ENCODE measurements at places on chromosomes 13 and 19.

DNA sequence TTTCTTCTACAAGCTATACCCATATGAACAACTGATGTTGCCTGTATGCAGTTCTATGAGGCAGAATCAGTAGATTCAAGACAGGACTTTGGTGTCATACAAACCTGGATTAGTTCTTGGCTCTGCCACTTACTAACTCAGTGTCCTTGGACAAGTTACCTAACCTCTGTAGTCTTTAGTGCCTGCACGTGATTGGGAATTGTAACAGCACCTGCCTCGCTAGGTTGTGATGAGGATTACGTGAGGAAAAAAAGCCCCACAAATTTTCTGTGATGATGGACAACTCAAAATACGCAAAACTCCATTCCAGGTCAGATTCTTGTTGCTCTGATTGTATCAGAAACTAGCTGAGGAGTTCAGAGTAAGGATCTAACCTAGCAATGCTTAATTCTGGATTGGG is 89.3 kb downstream of the LRCH1 start:
- DNase-seq = no peak

- DNase-seq = no peak
Measured at GRCh38 chr13:71316792-71317363, 550.1 kb downstream of the DACH1 start.

- DNase-seq = no peak
Measured at GRCh38 chr13:72383646-72384045, 343.8 kb downstream of the MZT1 start.

GRCh38 chr13:76879203-76879882 is 6.9 kb downstream of the KCTD12 start:
- no peak for DNase-seq

- DNase-seq = no peak
Measured at GRCh38 chr13:83515268-83516015, 366.8 kb downstream of the SLITRK1 start.

DNA sequence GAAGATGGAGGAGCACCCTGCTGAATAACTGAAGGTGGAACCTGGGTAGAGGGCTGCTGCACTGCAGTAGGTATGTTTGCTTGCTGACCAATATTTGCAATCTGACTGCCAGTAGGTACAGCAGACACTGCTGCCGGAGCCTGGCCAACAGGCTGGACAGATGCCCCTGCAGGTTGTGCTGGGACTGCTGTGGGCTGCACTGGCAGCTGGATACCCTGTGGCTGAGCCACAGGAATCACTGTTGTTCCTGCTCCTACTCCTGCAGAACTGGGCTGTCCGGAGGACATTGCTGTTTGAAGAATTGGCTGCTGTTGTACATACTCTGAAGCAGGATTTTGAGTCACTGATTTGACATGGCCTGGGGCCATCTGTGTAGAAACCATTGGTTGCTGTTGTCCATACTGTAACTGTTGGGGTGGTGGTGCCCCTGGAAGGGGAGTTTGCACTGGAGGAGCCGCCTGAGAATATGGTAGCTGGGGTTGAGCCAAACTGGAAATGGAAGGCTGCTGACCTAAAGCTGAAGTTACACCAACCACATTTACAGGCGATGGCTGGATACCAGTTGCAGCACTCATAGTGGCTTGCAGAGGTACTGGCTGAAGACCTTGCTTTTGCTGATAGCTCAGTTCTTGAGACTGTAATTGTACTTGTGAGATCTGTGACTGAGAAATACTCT is 2.2 kb downstream of the TSC22D1 start:
- no peak for DNase-seq

GRCh38 chr19:49327878-49328544 is 3.0 kb upstream of the SLC6A16 start:
- DNase-seq = no peak

DNA sequence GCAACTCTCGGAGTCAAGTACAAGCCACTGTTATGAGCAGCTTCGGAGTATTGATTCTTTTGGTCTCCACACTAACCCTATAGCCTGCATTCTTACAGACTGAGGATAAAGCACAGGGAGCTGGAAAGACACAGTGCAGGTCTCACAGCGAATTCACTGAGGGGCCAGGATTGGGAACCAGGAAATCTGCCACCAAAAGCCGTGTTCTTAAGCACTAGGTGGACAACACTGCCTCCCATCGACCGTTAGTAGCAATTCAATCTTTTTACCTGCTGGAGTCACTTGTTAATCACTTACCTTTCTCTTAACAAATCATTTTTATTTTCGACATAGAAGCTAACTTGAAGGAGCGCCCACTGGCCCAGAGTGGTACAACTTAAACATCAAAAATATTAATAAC is 6.3 kb downstream of the PMIS2 start:
- no peak for DNase-seq

DNA sequence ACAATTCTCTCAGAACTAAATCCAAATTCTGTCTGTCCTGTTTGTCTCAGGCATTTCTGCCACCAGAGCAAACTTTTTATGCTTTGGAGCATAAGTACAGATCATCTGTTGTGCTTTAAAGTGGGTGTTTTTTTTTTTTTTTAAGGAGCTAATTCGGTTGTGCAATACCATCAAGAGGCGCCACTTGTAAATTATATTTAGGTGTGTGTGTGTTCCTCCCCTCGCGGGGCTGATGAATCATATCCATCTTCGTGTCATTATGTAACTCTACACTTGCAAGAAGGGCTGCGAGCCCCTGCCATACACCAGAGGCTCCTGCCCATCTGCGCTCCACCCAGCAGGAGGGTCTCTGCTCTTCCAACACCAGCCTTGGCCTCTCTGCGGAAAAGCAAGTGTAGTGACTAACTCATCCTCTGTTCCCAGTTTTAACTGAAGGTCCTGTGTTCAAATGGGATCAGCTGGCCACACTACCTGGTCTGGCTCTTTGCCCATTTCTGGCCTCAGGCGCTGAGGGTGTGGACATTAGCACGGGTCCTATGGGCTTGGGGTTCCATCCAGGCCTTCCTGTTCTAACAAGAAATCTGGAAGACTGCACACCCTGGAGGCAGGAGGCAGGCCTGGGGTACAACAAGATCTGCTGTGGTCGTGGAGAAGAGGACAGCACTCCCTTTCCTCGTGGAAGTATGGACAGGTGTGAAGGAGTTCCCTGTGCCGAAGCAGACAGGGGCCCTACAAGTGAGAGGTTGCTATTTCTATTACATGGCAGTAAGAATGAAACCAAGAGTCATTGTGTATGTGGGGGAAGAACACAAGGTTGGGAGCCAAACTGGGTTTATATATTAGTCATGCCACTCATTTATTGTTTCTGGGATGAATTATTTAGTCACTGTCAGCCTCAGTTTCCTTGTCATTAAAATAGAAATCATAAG is 96.1 kb upstream of the MBNL2 start:
- DNase-seq = no peak

- DNase-seq = no peak
Measured at GRCh38 chr19:52415711-52416110, 13.2 kb upstream of the ZNF534 start.

- DNase-seq = no peak
Measured at GRCh38 chr19:30350692-30351663, 21.2 kb upstream of the ZNF536 start.

DNA sequence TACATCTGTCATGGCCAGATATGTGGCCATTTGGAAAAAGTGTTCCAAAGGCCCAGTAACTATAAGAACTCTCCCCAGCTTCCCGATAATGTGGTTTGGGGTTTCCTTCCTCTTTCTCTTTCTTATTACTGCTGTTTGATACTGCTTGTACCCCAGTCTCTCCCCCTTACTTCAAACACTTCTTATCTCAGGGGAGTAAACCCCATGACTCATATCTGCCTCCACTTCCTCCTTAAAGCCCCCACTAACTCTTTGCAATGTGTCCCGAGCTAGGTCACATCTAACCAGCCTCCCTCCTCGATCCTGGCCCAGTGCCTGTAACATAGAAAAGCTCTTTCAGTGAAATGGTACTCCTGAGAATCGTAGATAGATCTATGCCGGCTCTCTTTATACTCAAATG is 82.4 kb upstream of the STARD13 start:
- no peak for DNase-seq

DNA sequence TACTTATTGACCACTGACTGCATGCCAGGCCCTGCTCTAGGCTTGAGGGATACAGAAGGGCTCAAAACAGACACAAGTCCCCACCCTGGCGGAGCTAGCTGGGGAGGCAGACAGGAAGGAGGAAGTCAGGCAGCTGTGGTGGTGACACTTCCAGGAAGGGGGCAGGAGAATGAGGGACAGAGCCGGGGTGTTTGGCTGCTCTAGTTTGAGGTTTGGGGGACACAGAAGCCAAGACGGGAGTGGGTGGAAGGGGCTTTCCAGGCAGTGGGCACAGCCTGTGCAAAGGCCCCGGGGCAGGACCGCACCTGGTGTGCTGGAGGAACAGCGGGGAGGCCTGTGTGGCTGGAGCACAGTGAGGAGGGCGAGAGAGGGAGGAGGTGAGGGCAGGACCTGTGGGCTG is 4.0 kb downstream of the MRPL54 start:
- DNase-seq = no peak

GRCh38 chr13:46181840-46182490 is at the start of gene LCP1:
Gene LCP1, minus strand, starts transcription at chr13:46182177. Its CDS starts 22,515 bp downstream, at chr13:46159662.
- peak; percentile 65 for DNase-seq

- DNase-seq = no peak
Measured at GRCh38 chr13:33997574-33997973, 179.6 kb downstream of the RFC3 start.

GRCh38 chr13:50255639-50256038 is 240.4 kb downstream of the KCNRG start:
- DNase-seq = no peak

DNA sequence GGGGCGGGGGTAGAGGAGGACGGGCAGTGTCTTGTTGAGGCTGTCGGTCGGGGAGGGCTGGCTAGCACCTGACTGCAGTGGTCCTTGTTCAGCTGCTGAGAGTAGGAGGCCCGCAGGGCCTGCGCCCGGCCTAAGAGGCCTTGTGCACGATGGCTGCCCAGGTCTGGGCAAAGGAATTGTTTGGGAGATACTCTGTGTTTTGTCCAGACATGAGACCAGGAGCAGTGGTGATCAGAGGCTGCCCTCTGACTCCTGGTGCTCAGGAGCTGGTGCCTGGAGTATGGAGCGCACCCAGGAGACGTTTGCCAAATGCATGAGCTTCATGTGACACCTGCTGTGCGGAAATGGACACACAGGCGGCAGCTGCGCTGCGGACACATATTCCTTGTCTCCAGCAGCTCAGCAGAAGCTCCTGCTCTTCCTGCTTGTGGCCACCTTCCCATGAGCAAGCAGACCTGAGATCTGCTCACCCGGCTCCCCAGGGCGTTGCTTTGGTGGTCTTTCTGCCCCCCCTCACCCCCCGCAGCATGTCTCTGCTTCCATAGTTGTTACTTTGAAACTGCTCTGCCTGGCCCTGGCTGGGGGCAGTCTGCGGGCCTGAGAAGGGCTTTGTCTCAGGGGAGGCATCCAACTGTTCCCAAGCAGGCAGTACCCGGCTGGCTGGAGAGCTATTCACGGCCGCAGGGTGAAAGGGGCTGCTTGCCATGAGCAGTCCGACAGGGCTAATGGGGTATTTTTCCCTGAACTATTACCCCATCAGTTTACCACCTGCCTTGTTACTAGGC is 163.9 kb downstream of the TEX29 start:
- no peak for DNase-seq

GRCh38 chr13:22009937-22010336 is 339.1 kb downstream of the FGF9 start:
- no peak for DNase-seq

- DNase-seq = no peak
Measured at GRCh38 chr13:100608489-100608888, 19.9 kb upstream of the GGACT start.

DNA sequence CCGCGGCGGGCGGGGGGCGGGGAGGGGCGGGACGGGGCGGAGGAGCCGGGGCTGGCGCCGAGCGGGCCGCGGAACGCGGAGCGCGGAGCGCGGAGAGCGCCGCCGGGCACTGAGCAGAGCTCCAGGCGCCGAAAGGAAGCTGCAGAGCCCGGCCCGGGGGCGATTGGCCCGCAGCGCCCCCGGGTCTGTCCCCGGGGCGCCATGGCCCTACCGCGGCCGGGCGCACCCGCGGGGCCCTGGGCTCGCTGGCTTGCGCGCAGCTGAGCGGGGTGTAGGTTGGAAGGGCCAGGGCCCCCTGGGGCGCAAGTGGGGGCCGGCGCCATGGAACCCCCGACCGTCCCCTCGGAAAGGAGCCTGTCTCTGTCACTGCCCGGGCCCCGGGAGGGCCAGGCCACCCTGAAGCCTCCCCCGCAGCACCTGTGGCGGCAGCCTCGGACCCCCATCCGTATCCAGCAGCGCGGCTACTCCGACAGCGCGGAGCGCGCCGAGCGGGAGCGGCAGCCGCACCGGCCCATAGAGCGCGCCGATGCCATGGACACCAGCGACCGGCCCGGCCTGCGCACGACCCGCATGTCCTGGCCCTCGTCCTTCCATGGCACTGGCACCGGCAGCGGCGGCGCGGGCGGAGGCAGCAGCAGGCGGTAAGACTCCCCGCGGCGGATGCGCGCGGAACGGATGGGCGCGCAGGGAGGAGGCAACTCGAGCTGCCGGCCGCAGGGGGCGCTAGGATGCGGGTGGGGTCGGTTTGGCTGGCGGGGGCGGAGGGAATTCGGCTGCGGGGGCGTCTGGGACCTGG is at the start of gene PDE4A:
Gene PDE4A (plus strand): TSS at position 95 of the 796 bp plus-strand sequence. CDS start 227 bp downstream, at position 322.
- DNase-seq = no peak

DNA sequence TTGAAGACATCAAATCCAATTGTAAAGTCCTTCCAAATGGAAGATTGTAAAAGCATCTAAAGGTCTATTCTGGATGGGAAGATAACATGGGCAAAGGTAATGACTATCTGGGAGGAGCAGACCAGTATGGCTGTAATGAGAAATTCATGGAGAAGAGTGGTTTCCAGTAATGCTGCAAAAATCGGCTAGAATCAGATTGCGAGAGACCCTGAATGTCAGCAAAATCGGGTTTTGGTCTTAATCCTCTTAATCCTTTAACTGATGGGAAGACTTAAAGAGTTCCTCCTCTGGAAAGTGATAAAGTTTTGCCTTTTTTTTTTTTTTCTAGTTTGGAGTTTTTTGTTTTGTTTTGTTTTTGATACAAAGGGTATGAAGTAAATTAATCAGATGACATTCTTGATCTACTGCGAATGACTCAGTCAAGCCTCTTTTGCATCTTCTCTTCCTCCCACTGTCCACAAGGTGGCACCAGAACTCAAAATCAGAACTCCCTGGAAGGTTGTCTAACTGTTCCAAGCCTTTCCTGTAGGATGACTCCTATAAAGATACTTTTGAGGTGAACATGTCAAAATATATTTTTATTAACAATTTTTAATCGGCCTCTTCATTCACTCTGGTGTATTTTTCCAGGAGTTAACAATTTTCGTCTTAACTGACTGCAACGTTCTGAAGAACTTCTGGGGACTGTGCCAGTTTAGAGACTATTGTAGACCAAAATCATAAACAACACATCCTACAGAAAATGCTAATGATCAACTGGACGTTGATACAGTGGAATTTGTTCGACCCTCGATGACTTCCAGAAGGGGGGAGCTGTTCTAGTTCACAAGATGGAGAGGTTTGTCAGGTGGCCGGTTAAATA is 213.3 kb upstream of the MIR17HG start:
- DNase-seq = no peak

GRCh38 chr13:109904218-109904617 is 117.8 kb upstream of the IRS2 start:
- no peak for DNase-seq

GRCh38 chr13:45674908-45675307 is 27.2 kb upstream of the CBY2 start:
- no peak for DNase-seq
